Large intestine (tissue), 12 donors: ENCODE measurements at places on chromosomes 11 and 22. TPM values are rescaled to one million over a fixed set of nuclear protein-coding genes. Genes with fewer than 3 reads are reported as not detected.

The OR52I1 gene
- 0.03 TPM for polyA plus RNA-seq

The RAB38 gene
- 12.1 TPM for polyA plus RNA-seq

GRCh38 chr11:120027546-120028180, 110.2 kb downstream of the TRIM29 start:
- no peaks in the 10 kb centered on the region for H3K4me1 ChIP-seq
- H3K4me3 ChIP-seq = no peak overlapping the region
- no peak overlapping the region for H3K27ac ChIP-seq

DNA sequence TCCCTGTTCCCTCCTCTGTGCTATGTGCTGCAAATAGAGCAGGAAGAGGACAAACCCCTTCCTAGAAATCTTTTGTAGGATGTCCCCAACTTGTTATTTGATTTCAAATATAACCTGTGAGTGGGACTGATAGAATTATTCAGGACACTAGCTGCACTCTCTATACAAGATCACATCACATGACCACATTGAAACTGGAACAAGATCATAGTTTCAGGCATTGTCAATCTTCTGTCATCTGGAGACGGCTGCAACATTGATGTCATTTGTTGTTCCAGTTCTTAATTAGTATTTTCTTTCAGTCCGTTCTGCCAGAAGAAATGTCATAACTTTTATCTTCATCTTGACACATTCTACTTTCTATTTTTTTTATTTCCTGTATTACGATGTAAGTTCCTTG, 89.3 kb downstream of the GRIA4 start:
- H3K36me3 ChIP-seq = no peaks in the 10 kb centered on the region
- H3K4me1 ChIP-seq = no peaks in the 10 kb centered on the region
- no peak overlapping the region for H3K4me3 ChIP-seq
- no peak for DNase-seq
- no peaks in the 10 kb centered on the region for H3K27me3 ChIP-seq

DNA sequence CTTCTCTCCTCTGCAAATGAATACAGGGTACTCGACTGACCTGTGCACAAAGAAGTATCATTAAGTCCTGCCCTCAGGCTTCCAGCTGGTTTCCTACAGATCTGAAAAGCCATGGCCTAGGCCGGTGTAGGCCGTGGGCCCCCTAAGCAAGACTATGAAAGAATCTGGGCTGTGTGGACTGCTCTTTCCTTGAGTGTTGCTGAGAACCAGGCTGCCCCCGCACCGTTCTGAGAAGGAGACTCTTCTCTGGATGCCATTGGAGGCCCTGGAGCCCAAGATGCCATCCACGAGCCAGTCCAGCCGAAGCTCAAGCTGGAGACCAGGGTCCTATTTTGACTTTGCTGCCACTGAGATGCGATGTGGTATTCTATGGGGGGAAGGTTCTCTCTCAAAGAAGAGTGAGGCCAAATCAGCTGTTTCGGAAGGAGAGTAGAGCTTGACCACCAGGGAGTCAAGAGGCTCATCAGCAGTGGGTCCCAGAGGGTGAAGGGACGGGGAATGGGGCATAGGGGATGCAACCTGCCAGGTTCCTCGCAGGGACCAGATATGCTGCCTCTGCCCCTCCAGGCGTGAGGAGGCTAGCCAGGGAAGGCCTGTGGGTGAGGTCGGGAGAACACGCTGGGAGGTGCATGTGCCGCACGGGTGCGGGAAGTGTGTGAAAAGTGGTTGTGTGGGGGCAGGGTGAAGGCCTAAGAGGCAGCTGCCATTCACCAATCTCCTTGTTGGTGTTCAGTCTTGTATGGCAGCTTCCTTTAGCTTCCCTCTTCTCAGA, 96.4 kb upstream of the B3GAT1 start:
- no peaks in the 10 kb centered on the region for H3K36me3 ChIP-seq
- H3K27me3 ChIP-seq = no peaks in the 10 kb centered on the region
- DNase-seq = no peak
- no peak overlapping the region for H3K4me3 ChIP-seq
- no peak overlapping the region for H3K27ac ChIP-seq

DNA sequence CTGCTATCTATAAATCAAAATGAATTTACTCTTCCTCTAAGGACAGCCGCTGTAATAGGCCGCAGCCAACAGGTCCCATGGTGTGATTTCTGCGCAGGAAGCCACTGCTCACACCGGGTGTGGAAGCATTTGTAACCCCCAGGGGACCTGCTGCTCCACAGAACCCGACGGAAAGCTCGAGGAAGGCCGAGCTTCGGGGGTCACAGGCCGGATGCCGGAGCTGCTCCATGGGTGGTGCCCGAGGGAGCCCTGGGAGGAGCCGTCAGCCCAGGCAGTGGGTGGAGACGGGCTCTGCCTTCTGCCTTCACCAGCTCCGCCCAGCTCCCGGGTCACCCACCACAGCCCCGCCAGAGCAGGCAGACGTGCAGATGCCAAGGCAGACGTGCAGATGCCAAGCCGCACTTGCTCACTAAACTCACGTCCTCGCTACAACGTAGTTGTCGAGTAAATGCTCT, 63.5 kb downstream of the BRD1 start:
- no peaks in the 10 kb centered on the region for H3K36me3 ChIP-seq
- H3K27me3 ChIP-seq = no peaks in the 10 kb centered on the region
- peaks cover 2% of the 10 kb centered on the region for H3K4me1 ChIP-seq
- H3K27ac ChIP-seq = no peak overlapping the region
- DNase-seq = no peak

DNA sequence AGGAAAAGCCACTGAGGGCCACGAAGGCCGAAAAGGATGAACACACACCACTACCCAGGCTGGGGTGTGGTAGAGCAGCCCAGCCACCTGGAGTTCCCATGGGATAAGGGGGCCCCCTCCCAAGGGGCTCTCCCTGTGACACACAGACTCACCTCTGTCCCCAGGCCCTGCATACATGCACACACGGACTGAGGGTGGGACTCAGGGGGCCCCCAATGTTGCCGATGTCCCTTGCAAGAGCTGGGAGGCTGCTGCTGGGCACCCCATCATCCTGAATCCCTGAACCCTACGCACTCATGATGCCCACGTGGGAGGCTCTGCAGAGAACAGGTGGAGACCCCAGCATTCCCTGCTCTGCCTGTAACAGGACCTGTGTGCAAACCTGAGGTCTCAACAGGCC, 14.5 kb downstream of the SHANK2 start:
- DNase-seq = no peak
- H3K4me1 ChIP-seq = peaks cover 10% of the 10 kb centered on the region
- H3K36me3 ChIP-seq = peaks cover 21% of the 10 kb centered on the region

DNA sequence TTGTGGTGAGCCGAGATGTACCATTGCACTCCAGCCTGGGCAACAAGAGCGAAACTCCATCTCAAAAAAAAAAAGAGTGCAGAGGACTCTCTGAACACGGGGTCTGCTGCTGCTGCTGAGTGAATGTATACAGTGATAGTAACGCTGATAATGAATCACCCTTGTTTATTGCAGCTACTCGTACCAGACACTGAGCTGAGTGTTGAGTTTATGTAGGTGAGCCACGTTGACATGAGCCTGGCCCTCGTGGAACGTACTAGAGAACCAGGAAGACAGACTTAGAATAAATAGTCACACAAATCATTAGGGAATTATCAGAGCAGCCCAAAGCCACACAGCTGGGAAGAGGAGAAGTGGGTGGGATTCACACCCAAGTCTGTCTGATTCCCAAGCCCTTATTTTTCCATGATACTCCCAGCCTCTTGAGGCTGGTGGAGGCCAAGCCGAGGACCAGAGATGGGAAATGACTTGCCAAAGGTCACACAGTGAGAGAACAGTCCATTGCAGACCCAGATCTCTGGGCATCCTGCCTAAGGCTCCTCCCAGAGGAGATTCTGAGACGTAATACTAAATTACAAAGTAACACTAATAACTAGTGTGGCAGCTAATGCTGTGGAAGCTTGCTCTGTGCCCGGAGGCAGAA, 34.8 kb downstream of the MB start:
- no peaks in the 10 kb centered on the region for H3K36me3 ChIP-seq
- no peaks in the 10 kb centered on the region for H3K27me3 ChIP-seq
- H3K27ac ChIP-seq = no peak overlapping the region
- no peaks in the 10 kb centered on the region for H3K4me1 ChIP-seq
- H3K4me3 ChIP-seq = no peak overlapping the region

DNA sequence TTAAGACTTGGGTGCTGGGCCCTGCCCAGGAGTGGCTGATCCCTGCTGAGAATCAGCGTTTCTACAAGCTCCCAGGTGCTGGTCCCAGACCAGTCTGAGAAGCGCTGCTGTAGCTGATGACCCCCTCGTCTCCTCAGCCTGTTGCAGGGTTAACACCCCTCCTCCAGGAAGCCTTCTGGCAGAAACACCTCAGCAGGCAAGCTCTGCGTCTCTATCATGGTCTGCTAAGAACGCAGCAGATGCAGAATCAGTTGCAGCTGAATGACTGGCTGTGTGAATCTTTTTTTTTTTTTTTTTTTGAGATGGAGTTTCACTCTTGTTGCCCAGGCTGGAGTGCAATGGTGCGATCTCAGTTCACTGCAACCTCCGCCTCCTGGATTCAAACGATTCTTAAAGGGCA, 132.5 kb downstream of the CACNA1I start:
- H3K4me1 ChIP-seq = peaks cover 10% of the 10 kb centered on the region
- H3K27me3 ChIP-seq = no peaks in the 10 kb centered on the region
- no peaks in the 10 kb centered on the region for H3K36me3 ChIP-seq
- no peak overlapping the region for H3K4me3 ChIP-seq
- no peak for DNase-seq
- H3K27ac ChIP-seq = no peak overlapping the region
